Caudate nucleus (tissue), 63 donors: ENCODE measurements at places on chromosomes 7 and 10.

DNA sequence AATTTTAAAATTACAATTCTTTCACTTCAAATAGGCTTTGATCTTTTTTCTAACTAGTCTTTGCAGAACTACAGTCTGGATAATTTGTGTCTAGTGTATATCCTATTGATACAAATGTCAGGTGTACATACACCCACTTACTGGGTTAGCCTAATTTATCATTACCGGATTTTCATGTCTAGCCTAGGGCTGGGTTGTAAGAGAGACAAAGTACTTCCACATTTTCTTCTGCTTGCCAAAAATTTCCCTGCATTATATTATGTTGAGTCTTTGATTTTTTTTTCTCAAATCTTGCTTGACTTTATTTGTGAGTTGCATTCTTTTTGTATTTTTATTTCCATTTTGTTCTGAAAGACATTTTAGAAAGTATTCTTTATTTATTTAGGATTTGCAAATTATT is 284.8 kb upstream of the FZD8 start:
- no peak for DNase-seq

GRCh38 chr7:7188742-7189141 is 6.4 kb downstream of the C1GALT1 start:
- no peak for DNase-seq

GRCh38 chr7:85535974-85536729 is 349.3 kb upstream of the SEMA3D start:
- DNase-seq, result no peak

GRCh38 chr7:139738101-139738489 is 39.7 kb downstream of the HIPK2 start:
- DNase-seq, result peak; percentile 26

DNA sequence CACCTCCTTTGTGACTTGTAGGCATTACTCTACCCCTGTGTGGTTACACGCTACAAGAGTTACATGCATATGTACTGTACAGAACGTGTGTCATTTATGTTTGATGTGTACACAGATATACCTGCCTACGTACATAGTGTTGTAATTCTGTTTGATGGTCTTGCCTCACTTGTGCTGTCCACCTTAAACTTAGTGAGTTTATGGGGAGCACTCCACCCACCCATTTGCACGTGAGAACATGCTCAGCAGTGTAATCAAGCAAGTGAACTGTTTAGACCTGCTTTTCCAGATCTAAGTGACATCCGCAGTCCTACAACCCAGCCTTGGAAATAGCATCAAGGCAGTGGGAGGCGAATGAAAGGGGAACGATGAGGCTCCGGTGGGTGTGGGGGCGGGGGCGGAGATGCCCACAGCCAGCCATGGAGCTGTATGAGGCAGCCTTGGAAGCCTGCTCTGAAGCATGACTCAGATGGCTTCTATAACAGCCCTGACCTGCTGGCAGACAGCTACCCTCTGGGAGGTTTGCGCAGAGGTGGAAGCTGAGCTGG is 52.1 kb downstream of the SUFU start:
- DNase-seq, result no peak

- DNase-seq, result no peak
Measured at GRCh38 chr10:49335364-49335972, 36.5 kb downstream of the C10orf71 start.

DNA sequence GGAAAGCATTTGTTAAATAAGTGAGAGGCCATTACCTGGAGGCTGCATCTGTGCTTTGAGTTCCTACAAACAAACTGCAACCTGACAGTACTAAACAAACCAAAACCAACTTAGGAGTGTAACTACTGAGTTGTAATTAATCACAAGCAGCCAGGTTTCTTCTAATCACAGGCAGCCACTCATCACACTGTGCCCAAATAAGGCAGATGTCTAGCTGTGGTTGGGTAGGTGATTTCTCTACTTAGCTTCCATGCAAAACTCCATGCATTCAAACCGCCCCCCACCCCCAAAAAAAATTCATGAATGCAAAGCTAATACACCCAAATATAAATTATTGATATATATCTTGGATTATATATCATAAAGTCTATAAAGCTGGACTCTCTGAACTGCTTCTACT is 461.1 kb downstream of the ARL4A start:
- DNase-seq, result no peak

DNA sequence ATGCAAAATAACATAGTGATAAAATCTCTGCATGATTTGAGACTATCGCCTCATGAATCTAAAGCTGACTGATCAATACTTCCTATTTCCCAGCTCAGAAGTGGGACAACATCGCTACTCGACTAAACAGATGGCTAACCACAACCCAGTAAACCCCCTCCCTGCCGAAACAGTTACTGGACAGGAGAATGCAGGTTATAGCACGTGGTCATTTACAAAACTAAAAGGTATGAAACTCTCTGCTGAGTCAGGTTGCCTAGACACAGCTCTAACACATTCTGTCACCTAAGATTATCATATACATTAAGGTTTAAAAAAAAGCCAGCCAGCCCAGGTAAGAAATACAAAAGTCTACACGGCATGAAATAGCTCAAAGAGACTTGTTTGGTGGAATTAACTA is 64.0 kb downstream of the CTBP2 start:
- no peak for DNase-seq

- no peak for DNase-seq
Measured at GRCh38 chr10:49611166-49611815, 1.2 kb downstream of the SLC18A3 start.

DNA sequence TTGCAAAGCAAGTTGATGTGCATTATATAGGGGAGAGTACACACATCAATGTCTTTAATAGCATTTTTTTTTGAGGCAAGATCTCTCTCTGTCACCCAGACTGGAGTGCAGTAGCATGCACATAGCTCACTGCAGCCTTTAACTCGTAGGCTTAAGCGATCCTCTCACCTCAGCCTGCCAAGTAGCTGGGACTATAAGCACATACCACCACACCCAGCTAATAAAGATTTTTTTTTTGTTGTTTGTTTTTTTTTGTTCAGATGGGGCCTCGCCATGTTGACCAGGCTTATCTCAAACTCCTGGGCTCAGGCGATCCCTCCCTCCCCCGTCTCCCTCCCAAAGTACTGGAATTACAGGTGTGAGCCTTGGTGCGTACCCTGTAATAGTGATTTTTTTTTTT is 1.5 kb downstream of the UMAD1 start:
- no peak for DNase-seq

GRCh38 chr10:128160297-128160711 is 34.1 kb upstream of the MKI67 start:
- DNase-seq, result no peak

GRCh38 chr10:128484041-128484440 is 357.8 kb upstream of the MKI67 start:
- DNase-seq, result no peak

DNA sequence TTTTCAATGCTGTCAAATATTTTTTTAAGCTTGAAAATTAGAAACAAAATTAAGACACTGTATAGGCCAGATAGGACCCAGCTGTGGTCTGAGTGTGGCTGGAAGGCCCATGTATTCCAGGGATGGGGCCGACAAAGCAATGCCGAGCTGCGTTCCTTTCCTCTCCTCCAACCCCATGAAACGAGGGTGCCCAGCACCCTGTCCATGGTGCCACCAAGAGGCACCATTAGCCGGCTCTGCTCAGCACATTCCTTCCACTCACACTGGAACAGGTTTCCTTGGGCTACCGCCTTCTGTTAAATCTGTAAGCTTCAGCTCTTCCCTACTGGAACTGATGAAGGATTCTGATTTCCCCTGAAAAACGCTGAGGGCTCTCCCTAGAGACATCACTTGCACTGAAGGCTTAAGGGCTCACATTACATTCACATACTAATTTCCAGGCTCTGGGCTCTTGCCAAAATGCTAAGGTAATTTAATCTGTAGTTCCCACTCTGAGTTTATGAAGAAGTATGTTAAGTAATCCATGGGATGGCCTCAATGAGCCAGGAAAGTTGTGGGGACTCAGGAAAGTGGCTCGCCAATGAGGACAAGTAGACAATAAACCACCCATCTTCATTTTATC is 73.7 kb upstream of the CAMK2B start:
- DNase-seq, result no peak

DNA sequence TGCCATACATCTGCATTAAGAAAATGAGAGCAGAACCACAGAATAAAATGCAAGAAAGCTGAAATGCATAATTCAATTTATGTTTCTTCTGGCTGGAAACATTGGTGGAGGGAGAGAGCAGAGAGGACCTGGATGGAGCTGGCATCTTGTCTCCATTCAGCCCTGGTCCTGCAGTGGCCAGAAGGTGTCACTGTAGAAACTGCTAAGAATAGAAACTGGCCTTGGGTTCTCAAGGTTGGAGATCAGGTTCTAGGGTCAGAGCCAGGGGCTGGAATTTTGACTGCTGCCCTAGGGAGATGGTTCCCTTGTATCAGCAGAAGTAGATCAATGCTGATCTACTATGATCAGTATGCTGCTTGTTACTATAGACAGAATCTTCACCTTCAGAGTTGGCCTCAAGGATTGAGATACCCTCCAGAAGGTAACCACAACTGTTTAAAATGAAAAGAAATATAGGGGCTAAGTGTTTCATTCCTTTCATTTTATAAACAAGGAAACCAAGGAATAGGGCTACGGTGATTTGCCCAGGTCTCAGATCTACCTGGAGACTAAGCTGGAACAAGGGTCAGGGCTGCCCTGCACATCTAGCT is 13.1 kb downstream of the TAS2R41 start:
- DNase-seq, result no peak

DNA sequence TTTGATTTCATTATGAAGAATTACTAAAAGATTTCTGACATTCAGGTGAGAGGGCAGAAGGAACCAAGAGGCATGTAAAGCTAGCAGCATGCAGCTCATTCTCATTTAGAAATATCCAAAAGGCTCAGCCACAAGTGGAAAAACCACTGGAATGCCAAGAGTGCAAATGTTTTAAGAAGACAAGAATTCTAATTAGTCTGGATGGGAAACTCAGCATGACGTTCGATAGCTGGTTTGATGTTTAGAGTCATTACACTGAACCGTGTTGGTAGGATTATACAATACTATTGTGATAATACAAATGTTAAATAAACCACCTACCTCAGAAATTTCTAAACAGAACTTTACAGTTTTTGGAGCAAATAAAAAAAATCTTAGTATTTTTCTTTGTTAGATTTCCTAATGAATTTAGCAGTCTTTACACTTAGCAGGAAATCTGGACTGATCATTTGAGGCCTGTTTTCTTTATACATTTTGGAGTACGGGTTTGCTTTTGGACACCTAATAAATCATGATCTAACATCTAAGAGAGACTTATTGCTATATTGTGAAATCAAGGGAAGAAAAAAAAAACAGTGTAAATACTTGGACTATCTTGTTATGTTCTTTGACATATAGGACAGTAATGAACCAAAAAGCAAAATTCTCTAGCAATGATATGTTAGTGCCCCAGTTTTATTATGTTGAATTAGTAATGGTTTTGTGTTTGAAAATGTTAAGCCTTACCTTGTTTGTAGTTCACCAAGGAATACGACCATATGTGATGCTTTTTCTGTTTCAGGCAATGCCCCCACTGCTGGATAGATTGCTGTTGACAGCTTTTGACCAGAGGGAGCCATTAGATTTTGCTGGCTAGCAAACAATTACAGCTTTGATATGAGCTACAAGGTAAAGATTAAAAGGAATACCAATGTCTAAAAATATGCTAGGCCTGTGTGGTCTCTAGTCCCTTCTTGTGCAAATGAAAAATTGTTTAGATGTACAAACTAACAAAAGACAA is 354.1 kb upstream of the SEMA3A start:
- DNase-seq, result no peak

GRCh38 chr7:1127001-1127400 is 33.0 kb downstream of the ZFAND2A start:
- DNase-seq, result no peak

GRCh38 chr7:13107291-13107690 is 419.9 kb downstream of the ARL4A start:
- no peak for DNase-seq

DNA sequence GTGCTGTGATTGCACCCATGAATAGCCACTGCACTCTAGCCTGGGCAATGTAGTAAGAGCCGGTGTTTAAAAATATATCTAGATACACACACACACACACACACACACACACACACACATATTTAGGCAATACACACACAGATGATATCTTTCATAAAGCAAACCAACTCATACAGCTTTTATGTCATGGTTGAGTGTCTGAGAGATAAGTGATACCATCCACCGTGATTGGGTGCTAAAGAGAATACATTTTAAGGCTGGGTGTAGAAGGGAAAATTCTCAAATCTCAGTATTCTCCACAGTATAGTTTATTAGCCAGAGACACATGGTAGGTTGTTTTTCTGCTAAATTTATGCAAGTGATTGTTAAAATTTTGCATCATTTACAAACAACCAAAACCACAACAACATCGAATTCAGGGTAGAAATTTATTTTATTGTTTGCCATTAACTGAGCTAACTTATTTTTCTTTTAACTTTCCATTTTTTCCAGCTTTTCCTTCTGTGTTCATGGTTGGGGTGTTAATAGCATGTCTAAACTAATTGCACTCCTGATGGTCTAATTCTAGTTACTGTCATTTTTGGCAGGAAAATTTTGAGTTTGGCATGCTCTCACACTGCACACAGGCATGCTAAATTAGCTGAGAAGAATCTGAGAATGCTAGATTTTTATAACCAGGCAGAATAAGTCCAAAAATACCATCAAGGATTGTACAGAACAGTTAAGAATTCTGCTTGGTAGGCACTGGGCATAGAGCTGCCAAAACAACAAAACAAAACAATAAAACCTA is 57.9 kb upstream of the SYPL1 start:
- no peak for DNase-seq

DNA sequence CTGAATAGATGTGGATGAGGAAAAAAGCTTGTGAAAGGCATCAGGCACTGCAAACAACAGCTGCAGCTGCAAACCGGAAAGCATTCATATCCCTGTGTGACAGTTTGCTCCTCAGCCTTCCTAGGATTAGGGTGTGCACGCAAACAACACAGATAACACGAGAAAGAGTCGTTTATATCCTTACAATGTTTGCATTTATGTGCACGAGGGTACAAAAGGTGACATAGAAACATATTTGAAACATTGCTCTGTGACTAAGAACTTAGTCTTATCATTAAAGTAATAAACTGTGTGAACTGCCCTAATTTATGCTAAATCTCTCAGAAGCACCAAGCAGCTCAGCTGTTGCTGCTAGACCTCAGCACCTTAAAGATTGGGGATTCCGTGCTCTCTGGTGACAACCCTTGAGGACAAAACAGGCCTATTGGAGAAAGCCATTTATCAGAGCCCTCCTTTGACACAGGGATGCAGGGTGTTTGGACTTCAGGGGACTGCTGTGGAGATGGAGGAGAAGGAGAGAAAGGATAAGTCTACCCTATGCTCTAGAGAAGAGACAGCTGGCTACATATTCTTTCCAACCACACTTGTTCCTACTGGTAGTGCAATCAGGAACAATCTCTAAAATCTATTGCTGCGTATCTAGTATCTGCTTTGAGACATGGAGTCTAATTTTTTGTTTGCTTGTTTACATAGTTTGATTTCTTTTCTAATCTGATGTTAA is 176.2 kb downstream of the GNAT3 start:
- DNase-seq, result no peak

- DNase-seq, result no peak
Measured at GRCh38 chr10:114519306-114519669, 115.0 kb upstream of the AFAP1L2 start.

DNA sequence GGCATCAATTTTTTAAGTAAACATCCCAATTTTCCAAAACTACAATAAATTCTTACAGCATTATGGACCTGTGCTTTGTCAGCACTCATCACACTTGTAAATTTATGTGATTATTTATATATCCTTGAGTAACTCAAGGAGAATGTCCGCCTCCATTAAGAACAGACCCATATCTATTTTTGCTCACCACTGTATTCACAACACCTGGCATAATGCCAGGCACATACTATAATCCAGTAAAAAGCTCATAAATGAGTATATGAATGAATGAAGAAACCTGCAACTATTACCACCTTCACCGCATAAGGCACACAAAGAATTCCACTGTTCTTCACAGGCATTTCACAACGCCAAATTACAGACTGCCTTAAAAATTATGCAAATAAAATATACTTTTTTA is 46.9 kb downstream of the MINDY3 start:
- DNase-seq, result no peak
